ENCODE measurements at places on chromosomes 7 and 10. TPM values are rescaled to one million over a fixed set of nuclear protein-coding genes. Genes with fewer than 3 reads are reported as not detected.

MSMB gene
- polyA plus RNA-seq = not detected

DNA sequence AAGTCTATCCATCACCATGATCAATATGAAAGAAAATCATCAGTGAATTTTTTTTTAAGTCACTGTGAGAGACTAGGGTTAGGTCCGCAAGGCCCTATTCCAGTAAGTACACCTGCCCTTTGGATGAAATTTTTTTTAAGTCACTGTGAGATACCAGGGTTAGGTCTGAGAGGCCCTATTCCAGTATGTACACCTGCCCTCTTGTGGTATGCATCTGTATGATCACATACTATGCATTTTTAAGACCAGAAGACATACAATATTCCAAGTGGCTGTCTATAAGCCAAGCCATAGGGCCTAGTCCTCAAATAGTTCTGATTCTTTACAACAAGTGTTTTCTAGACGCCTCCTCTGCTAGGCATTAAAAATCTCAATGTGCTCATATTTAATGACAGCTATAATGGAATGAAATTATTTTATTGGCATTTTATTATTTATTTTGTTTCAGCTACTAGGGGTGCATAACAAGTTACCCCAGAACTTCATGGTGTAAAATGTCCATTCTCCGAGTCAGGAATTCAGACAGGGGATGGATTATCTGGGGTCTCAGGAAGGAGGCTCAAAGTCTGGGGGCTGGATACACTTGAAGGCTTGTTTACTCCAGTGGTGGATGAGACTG is 53.1 kb downstream of the TEX36 start:
- no peak for DNase-seq

GRCh38 chr7:92847305-92847704 is 10.9 kb upstream of the CDK6 start:
- DNase-seq = no peak

DNA sequence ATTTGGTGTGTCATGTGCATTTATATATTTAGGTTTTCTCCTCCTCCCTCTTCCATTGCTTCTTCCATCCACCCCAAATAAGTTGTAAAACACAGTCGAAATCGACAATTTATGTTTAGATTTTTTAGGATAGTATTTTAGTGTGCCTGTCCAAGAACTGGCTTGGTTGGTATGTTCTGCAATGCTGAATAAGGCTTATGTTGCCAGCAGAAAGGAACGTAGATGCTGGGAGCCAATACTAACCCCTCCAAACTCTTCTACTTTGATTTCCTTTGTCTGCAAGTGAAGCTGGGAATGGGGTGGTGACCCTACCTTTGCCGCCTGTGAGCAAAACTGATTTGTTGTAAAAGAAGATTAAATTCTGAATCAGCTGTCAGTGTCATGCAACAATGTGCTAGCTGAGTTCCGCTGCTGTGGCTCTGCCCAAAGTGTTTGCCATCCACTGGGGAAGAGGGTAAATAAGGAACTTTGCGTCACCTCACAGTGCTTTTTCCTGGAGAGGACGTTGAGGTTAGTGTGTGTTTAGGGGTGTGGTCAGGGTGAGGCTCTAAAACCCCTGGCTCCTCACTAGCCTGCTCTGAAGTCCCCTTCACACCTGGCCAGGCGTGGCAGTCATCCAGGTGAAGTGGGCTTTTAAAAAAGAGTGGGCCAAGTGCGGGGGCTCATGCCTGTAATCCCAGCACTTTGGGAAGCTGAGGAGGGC is 44.4 kb downstream of the TACC2 start:
- DNase-seq = no peak

GRCh38 chr7:141218941-141219340 is 145.1 kb downstream of the TMEM178B start:
- DNase-seq = no peak

DNA sequence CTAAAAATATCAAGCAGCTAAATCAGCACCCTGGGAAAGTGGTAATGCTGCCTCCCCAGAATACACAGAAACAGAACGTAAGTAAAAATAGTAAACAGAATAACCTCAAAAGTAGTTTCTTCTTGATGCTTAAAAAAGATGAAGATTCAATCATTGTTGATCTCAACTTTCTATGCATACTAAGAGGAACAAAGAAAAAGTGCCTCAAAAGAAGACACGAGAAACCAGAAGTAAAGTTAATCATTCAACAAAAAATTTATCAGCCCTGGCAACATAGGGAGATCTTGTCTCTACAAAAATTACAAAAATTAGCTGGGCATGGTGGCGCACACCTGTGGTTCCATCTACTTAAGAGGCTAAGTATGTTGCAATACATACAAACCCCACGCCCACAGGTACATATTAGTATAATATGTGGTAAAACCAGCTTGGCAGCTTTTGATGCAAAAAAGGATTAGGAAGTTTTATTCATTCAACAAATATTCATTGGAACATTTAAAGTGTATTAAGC is 153.7 kb downstream of the NRBF2 start:
- DNase-seq = peak; percentile 66

DNA sequence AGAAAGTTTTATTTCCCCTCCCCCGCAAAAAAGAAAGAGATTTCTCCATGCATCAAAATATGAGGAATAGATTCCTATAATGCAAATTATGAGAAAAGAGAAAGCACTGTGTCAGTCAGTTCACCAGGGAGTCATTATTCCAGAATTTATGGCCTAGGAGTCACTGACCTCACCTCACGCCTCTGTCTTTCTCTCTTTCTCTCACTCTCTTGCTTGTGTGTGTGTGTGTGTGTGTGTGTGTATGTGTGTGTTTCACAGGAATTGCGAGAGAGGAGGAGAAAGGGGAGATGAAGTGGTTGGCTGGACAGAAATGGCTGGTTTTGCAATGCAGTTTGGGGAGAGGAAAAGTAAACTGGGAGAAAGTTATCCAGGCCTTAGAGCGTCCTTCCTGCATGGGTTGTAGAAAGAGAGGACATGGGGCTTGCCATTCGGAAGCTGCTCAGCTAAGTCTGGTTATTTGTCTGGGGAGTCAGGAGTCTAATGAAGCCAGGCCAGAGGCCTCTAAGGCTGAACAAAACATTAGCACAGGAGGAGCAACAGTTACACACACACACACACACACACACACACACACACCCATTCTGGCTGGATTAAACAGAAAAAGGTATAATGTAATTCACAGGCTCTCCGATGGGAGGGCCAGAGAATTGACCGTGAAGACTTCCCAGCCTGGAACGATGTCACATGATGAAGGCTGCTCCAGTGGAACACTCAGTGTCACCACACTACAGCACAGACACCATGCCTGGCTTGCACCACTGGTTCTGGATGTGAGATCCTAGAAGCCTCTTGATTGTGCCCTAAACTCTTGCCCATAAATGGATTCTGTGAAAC is 12.8 kb upstream of the FFAR4 start:
- no peak for DNase-seq

- no peak for DNase-seq
Measured at GRCh38 chr10:24908793-24909423, 43.5 kb downstream of the PRTFDC1 start.

DNA sequence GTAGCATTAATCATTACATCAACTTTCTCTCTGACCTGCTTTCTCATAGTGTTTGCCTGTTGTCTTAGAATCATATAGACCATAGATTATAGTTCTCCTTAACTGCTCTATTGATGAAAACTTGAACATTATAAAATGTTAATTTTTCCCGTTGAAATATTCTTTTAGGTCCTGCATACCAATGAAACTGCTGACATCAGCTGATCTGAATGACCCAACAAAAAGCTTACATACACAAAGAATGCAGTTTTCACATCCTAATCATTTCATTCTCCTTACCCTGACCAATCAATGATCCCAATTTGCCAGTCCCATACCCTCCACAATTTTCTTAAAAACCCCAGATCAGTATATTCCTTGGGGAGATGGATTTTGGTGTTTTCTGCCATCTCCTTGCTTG is 302.9 kb upstream of the MBL2 start:
- no peak for DNase-seq

DNA sequence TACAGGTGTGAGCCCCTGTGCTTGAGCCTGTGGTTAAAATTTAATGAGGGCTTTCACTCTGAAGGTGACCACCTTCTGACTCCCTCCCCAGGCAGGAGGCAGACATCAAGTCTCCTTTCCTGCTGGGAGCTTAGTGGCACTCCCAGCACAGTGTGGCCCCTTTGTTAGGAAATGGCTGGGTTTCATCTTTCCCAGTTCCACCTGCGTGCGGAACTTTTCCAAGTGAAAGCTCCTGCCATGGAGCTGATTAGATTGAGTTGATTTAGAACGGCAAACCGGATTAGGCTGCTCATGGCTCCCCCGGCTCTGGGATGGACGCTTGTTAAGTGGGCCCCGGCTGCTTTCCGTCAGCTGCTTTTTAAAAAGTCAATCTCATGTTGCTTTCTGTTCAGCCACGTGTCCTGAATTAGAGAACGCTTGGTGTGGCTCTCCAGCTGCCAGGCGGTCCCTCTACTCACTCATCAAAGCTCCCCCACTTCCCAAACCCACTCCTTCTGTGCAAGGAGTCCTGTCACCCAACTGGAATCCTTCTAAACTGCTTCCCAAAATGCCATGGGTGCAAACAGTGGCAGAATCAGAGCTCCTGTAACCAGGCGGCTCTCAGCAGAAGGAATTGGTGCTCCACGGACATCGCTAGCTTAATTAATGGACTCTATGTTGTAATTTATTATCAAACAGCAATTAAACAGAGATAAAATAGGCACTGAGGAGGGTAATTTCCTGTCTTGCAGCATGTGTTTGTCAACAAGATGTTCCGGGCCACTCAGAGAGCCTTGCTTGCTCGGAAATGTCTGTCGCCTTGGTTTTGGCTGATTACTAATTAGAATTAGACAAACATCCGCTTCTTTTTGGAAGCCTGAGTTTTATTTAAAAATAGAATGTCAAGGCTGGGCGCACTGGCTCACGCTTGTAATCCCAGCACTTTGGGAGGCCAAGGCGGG is 551.2 kb downstream of the GALNT17 start:
- no peak for DNase-seq

DNA sequence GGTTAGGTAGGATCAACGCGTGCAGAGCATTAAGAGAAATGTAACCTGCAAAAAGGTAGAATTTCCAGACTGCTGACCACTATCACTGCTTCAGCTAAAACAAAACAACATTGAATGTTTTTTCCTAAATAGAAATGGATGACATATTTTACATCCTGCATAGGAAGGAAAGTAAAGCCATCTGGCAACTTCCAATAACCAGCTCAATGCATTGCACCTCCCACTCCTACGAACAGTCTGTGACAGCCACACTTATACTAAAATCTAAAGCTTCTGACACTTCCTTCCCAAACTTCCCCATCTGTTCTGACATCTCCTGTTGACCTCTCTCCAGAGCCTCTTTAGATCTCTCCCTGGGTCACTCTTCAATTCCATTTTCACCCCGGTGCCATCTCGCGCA is 47.1 kb downstream of the NRCAM start:
- no peak for DNase-seq

UNCX gene
- not detected for polyA plus RNA-seq

C10orf90 gene
- polyA plus RNA-seq = not detected

- no peak for DNase-seq
Measured at GRCh38 chr10:131654471-131655087, 246.2 kb upstream of the PPP2R2D start.

- no peak for DNase-seq
Measured at GRCh38 chr7:75944507-75944906, 29.6 kb downstream of the POR start.

- no peak for DNase-seq
Measured at GRCh38 chr10:29881336-29881771, 178.0 kb downstream of the JCAD start.

RNF32 gene
- 6.2 TPM for polyA plus RNA-seq

- DNase-seq = no peak
Measured at GRCh38 chr7:15998617-15999016, 312.1 kb upstream of the MEOX2 start.

- DNase-seq = no peak
Measured at GRCh38 chr7:141460781-141461715, 90.2 kb upstream of the AGK start.

DNA sequence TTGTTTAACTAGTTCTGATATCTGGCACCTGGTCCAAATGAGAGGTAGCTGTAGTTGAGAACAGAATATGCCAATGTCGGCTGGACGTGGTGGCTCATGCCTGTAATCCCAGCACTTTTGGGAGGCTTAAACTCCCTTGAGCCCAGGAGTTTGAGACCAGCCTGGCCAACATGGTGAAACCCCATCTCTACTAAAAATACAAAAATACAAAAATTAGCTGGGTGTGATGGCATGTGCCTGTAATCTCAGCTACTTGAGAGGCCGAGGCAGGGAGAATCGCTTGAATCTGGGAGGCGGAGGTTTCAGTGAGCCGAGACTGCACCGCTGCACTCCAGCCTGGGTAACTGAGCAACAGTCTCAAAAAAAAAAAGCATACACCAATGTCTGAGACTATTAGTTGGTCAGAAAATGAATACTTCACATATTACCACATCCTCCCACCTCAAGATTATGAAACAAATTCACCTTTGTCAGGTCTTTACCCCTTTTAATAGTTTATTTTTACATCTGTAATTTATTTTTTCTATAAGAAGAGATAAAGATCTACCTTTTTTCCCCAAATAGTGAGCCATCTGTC is 38.8 kb downstream of the EPC1 start:
- DNase-seq = no peak

DNA sequence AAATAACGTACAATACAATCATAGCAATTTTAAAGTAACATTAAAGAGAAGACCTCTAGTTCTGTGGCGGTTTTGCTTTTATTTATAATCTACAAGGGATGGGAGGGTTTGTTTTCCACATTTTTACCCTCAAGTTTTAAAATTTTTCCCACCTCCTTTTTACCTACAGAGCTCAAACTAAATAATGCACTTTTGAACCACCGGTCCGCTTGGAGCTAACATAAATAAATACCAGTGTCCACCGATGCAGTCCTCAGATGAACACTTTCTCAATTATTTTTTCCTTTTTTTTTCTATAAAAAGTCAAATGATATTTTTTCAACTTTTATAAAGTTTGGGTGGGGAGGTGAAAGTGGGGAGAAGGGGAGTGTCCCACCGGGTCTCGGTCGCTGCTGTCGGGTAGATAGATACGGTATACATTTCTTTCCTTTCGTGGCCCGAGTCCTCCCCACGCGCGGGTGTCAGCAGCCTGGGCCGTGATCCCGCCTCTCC is 3.3 kb downstream of the ZNF503 start:
- no peak for DNase-seq

DNA sequence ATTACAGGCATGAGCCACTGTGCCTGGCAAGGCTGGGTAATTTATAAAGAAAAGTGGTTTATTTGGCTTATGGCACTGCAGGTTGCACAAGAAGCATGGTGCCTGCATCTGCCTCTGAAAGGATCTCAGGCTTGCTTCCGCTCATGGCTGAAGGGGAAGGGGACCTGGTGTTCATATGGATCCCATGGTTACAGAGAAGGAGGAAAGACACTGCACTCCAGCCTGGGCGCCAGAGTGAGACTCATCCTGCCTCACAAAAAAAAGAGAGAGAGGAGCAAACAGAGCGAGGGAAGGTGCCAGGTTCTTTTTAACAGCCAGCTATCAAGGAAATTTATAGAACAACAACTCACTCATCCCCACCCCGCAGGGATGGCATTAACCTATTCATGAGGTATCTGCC is 36.2 kb downstream of the HIP1 start:
- no peak for DNase-seq

DNA sequence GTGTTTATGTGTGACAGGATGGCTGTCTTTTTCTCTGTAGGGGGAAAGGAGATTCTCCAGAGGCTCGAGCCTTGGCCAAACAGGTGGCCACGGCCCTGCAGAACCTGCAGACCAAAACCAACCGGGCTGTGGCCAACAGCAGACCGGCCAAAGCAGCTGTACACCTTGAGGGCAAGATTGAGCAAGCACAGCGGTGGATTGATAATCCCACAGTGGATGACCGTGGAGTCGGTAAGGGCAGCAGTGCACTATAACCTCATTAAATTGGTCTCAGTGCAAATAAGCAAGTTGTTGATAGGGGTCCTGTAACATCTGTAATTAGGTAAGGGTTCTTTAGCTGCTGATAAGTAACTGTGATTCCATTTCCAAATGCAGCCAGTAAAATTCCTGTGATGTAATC is 56.4 kb downstream of the AP3M1 start:
- no peak for DNase-seq

TMEM270 gene
- polyA plus RNA-seq = not detected
